Endothelial cell of coronary artery (primary cell): ENCODE measurements at places on chromosomes 16 and 17. TPM values are rescaled to one million over a fixed set of nuclear protein-coding genes. Genes with fewer than 3 reads are reported as not detected.

The ALOX12 gene
- total RNA-seq, result not detected in 2 replicates

The MRPL10 gene
- total RNA-seq, result 16.8 and 18.6 TPM in 2 replicates

The TRAPPC2L gene
- 44.1 and 79.7 TPM in 2 replicates for total RNA-seq

The MFSD6L gene
- not detected in 2 replicates for total RNA-seq

The HES7 gene
- total RNA-seq, result 0.09 TPM in 2 replicates

The CCL7 gene
- not detected in 2 replicates for total RNA-seq

The VAT1L gene
- total RNA-seq, result 3.0 and 10.3 TPM in 2 replicates

The CCL11 gene
- not detected in 2 replicates for total RNA-seq

The NMT1 gene
- 58.7 and 58.9 TPM in 2 replicates for total RNA-seq

The STH gene
- not detected in 2 replicates for total RNA-seq

The ZNF200 gene
- total RNA-seq, result 8.4 and 9.6 TPM in 2 replicates

The KRT39 gene
- not detected in 2 replicates for total RNA-seq

The ASIC2 gene
- total RNA-seq, result 0.09 TPM in 1 of 2 replicates, not detected in the other

The TSNAXIP1 gene
- total RNA-seq, result 0.85 and 0.90 TPM in 2 replicates

The GUCY2D gene
- not detected in 2 replicates for total RNA-seq

The MEFV gene
- total RNA-seq, result under 0.01 TPM in 1 of 2 replicates, not detected in the other

The DNASE1L2 gene
- 0.27 and 0.94 TPM in 2 replicates for total RNA-seq

The NPB gene
- total RNA-seq, result 0.27 and 0.28 TPM in 2 replicates

The CLEC3A gene
- total RNA-seq, result not detected in 2 replicates

The NAGS gene
- total RNA-seq, result 1.3 and 6.4 TPM in 2 replicates

The ABCC3 gene
- total RNA-seq, result 4.6 and 15.8 TPM in 2 replicates

The DRC3 gene
- total RNA-seq, result 1.3 and 1.5 TPM in 2 replicates

The ABCC11 gene
- under 0.01 and 0.09 TPM in 2 replicates for total RNA-seq

The ATP2A3 gene
- total RNA-seq, result 0.54 and 0.85 TPM in 2 replicates

The ADAP2 gene
- 0.36 TPM in 1 of 2 replicates, not detected in the other for total RNA-seq

The BAIAP2 gene
- total RNA-seq, result 6.0 TPM in 2 replicates

The HYDIN gene
- under 0.01 TPM in 1 of 2 replicates, not detected in the other for total RNA-seq

The HDAC5 gene
- total RNA-seq, result 19.9 and 23.4 TPM in 2 replicates

The CHAD gene
- total RNA-seq, result not detected in 2 replicates

The AATK gene
- total RNA-seq, result 2.4 TPM in 2 replicates

The SOST gene
- total RNA-seq, result not detected in 2 replicates

The SLC5A2 gene
- under 0.01 TPM in 1 of 2 replicates, not detected in the other for total RNA-seq

The CES3 gene
- total RNA-seq, result 0.09 and 0.19 TPM in 2 replicates

The ANKFN1 gene
- 0.09 TPM in 1 of 2 replicates, not detected in the other for total RNA-seq

The HASPIN gene
- 4.5 and 7.9 TPM in 2 replicates for total RNA-seq

The PLCD3 gene
- 8.5 and 15.6 TPM in 2 replicates for total RNA-seq

The EMC6 gene
- total RNA-seq, result 16.9 and 19.1 TPM in 2 replicates

The TXNL4B gene
- 5.9 and 6.7 TPM in 2 replicates for total RNA-seq

The TSPAN10 gene
- total RNA-seq, result 0.18 and 0.19 TPM in 2 replicates

The C16orf74 gene
- total RNA-seq, result 17.4 and 21.0 TPM in 2 replicates

The LAT gene
- total RNA-seq, result 0.36 and 0.56 TPM in 2 replicates

The MYO1D gene
- total RNA-seq, result 21.7 and 45.7 TPM in 2 replicates

The SLC35B1 gene
- total RNA-seq, result 39.1 and 66.5 TPM in 2 replicates

The TEX14 gene
- total RNA-seq, result under 0.01 and 0.19 TPM in 2 replicates

The GJD3 gene
- total RNA-seq, result 0.18 TPM in 1 of 2 replicates, not detected in the other

The PLA2G15 gene
- 15.0 and 27.1 TPM in 2 replicates for total RNA-seq

The FA2H gene
- total RNA-seq, result not detected in 2 replicates
